ENCODE measurements at places on chromosomes 12 and 14. TPM values are rescaled to one million over a fixed set of nuclear protein-coding genes. Genes with fewer than 3 reads are reported as not detected.

DNA sequence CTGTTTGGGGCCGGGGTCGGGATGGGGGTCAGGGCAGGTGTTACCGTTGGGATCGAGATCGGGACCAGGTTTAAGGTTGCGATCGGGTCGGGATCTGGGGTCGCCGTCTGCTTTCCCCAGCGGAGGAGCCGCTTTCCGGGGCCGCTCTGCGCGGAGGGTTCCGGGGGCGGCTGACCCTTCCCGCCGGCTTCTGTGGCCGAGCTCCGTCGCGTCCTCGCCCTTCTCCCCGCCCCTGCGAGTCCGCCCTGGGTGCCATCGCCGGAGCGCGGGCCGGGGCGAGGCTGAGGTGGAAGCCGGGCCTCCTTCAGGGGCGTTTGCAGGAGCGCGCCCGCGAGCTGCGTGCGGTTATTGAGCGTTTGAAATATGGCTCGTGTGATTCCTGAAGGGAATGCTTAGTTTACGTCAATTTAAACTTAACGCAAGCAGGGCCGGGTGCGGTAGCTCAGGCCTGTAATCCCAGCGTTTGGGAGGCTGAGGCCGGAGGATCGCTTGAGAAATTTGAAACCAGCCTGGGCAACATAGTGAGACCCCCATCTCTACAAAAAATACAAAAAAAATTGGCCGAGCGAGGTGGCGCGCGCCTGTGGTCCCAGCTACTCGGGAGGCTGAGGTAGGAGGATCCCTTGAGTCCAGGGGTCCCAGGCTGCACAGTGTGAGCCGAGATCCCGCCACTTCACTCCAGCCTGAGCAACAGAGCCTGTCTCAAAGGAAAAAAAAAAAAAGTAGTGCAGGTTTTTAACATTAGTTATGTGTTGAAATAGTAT is 620 bp downstream of the PGAM5 start:
- no peak for DNase-seq

DNA sequence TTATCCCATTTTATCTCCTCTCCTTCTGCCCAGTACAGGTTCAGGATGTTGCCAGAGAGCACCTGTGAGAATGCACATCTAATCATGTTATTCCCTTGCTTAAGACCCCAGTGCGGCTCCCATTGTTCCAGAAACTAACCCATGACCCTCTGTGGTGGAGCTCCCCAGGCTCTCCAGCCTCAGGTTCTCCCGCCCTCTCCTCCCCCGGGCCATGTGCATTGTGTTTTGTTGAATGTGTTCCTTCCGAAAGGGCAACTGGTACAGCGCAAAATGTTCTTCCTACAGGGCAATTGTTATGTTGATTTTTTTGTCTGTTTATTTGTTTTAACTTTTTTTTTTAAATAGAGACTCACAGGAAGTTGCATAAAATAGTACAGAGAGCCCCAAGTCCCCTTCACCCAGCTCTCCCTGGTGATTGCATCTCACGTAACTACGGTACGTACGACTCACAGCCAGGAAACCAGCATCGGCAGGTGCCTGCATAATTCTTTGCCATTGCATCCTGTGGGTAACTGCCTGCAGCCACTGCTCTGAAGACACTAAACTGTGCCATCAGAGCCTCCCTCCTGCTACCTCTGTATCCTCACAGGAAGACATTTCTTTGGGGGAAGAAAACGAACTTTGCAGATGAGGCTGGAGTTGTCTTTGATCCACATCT is 31.2 kb downstream of the TMEM132C start:
- no peak for DNase-seq

DNA sequence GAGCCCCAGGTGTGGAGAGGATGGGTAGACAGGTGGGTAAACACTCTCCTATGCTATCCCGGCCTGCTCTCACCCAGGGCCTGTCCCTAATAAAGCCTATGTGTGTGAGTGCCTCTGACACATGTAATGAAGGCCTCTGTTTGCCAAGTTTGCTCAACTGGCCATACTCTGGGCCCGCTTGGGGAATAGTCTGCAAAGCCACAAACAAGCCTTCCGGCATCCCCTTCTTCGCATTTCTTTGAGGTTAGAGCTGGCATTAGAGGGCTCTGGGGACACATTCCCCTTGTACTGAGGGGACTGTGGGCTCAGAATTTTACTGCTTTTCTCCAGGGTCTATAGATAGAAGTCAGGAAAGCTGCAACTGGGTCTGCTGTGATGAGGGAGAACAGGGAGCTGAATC is 240.5 kb downstream of the C12orf75 start:
- DNase-seq, result peak; percentile 17

GRCh38 chr14:28762955-28763326 is 3.6 kb upstream of the FOXG1 start:
- no peak for DNase-seq

DNA sequence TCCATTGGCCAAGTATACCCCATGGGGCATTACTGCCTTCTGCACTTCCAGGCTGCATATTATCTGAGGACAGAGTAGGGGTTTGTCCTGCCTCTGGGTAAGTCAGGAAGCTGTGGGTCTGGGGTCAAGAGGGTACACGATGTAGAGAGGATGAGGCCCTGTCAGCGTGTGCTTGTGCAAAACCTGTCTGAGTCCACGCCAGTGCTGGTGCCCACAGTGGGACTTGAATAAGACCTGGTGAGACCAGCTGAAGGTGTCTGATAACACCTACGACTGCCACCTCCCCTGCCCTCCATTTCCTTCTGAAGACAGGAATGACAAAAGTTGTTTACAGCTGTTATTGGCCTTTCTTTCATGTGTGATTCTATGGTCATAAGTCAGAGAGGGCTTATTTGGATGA is 22.1 kb upstream of the NID2 start:
- no peak for DNase-seq

The IPO4 gene
- 7.7 TPM for total RNA-seq

DNA sequence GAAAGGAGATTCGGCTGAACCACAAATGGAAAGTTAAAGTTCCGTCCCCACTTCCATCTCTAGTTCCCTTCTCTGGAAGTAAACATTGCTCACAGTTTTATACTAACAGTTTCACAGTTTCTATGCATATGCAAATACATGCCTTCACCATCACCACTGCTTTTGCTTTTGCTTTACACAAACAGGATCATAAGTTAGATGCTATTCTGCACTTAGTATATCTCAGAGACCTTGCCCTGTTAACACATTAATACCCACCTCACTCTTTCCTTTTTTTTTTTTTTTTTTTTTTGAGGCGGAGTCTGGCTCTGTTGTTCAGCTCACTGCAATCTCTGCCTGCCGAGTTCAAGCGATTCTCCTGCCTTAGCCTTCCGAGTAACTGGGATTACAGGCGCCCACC is 890 bp downstream of the TEP1 start:
- peak; percentile 22 for DNase-seq

DNA sequence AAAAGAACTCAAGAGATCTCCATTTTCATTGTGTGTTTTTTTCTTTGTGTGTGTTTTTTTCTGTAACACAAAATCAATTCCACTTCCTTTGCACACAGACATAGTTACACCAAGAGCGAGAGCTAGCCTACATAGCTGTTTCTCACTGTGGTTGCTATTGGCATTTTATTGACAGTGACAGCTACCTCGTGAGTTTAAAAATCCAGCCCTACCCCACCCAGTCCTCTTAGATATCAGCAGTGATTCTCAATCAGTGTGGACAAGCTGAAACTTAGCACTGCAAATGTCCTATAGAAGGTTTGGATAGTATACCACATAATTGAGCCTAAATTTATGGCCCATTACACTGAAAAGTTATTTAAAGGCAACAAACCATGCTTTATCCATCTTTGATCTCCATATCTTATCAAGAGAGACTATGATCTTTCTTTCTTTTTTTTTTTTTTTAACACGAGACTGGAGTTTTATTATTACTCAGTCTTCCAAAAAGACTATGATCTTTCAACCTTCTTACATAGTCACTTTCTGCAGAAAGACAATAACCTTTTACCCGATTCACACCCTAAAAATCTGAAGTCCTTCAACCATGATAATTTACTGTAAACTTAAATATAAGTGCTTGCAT is 46.8 kb downstream of the ATP2B1 start:
- no peak for DNase-seq

- peak; percentile 61 for DNase-seq
These were observed 41.9 kb downstream of the ATP23 start for GRCh38 chr12:57983146-57983857.

DNA sequence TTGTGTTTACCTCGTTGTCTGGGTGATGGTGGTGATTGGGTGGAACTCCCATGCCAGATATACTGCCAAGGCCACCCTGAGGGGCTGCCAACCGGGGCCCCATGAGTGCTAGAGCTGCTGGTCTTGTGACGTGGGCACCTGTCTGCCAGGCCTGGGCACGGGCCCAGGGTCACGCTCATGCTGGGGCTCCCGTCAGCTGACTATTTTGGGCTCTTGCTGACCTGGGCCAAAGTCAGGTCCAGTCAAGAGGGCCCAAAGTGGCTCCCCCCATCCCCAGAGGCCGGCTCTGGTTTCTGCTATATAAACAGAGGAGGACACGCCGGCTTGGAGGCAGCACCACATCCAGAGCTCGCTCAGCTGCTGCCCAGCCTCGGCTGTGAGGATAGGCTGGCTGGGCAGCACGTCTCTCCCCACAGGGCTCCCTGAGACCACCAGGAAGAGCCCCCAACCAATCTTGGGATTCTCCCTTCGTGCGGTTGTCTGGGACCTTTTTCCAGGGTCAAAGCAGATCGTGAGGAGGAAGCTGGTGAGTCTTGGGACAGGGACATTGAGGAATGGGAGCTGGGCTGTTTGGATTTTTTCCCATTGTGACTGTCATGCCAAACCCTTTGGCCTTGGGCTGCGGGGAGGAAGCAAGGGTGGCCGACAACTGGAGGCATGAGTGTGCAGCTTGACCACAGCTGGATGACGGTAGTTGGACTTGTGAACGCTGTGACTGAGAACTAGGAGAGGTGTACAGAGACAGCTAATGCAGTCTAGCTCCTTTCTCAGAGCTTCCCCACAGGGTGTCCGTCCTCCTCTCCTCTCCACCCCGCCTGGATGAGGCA is 7.6 kb upstream of the NR4A1 start:
- no peak for DNase-seq

GRCh38 chr14:20494935-20495766 is 10.2 kb upstream of the RNASE10 start:
- no peak for DNase-seq

DNA sequence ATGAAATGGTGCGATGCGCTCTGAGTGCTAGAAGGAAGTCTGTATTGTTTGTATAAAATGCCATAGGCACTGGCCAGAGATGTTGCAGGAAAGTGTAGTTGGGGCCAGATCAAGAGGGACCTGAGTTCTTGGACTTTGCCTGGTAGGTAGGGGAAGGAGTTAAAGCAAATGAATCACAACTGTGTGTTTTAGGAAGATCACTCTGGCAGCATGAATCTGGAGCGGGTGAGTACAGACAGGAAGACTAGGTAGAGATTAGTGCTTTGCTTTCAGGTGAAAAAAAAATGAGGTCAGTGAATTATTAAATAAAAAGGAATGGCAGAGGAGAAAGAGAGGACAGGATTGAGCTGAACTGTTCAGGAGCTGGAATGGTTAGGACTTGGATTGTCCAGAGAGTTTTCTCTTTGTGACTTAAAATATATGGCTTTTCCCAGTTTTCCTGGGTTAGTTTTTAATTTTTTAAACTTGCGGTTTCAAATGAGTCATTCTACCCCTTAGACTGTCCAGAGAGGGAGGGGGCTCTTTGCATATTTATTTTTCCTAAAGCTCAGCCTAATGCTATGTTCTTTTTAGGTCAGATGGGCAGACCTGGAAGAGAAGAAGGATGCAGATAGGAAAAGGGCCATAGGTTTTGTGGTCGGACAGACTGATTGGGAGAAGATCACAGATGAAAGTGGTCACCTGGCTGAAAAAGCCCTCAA is 41.1 kb downstream of the PROX2 start:
- DNase-seq, result no peak

DNA sequence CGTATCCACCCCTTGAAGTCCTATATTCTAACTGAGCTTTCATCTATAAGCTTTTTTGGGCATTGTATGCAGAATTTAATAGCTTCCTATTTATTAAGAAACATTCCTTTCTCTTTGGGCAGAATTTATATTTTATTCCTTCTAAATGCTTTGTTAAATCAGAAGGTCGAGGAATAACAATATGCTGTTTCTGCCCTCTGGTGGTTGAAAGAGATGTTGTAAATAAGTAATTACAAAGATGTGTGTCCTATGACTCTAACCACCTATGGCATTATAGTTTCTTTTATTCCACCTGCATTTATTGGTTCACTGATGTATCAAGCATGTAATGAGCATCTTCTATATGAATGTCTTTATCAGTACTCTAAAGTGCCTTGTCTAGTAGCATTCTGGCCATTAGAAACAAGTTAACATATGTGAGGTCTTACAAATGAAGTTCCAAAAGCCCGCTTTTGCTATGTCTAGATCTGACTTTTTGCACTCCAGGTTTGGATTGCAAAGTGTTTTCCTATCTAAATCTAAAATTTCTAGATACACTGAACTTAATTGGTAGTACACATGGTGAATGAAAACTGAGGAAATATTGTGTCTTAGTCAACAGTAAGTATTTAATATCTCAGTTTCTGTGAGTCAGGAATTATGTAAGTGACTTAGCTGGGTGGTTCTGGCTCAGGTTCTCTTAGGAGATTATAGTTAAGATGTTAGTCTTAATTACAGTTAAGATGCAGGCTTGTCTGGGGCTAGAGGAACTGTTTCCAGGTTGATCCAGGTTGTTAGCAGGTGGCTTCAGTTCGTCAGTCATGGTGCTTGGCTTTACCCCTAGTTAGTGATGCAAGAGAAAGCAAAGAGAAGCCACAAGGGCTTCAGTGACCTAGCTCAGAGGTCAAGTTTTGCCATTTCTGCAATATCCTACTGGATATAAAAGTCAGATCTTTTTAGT is 57.5 kb downstream of the PLEKHA5 start:
- DNase-seq, result peak; percentile 59

DNA sequence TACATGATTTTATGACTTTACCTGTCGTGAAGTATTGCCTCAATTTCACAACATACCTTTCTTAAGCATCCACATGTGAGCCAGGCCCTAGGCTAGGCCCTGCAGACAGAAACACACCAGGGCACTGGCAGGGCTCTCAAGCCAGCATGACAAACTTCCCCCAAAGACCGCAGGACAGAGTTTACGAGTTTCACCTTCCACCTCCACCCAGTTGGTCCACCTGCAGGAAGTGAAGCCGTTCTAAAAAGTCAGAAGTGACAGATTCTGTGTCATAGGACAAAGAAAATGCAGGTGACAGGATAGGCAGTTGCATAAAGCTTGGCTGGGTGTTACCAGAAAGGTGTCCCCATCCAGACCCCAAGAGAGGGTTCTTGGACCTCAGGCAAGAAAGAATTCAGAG is 382.3 kb downstream of the PCNX1 start:
- DNase-seq, result no peak

- no peak for DNase-seq
These were observed 97.6 kb downstream of the POLR3B start for GRCh38 chr12:106455111-106455510.

- no peak for DNase-seq
These were observed 2.0 kb downstream of the ATN1 start for GRCh38 chr12:6929466-6930452.

The HOTAIR gene
- 12.5 TPM for total RNA-seq

- peak; percentile 73 for DNase-seq
These were observed 25.9 kb downstream of the RHOF start for GRCh38 chr12:121767525-121768016.

The PPP4R4 gene
- 0.72 TPM for total RNA-seq

- peak; percentile 4 for DNase-seq
These were observed 215.2 kb downstream of the RASSF9 start for GRCh38 chr12:85621041-85621440.
